Stimulated activated CD8-positive, alpha-beta memory T cell treated with anti-CD3 and anti-CD28 coated beads, Interleukin-7, amount 100 ng/mL, for 24 hours (primary cell): ENCODE measurements at places on chromosomes 1 and 21.

DNA sequence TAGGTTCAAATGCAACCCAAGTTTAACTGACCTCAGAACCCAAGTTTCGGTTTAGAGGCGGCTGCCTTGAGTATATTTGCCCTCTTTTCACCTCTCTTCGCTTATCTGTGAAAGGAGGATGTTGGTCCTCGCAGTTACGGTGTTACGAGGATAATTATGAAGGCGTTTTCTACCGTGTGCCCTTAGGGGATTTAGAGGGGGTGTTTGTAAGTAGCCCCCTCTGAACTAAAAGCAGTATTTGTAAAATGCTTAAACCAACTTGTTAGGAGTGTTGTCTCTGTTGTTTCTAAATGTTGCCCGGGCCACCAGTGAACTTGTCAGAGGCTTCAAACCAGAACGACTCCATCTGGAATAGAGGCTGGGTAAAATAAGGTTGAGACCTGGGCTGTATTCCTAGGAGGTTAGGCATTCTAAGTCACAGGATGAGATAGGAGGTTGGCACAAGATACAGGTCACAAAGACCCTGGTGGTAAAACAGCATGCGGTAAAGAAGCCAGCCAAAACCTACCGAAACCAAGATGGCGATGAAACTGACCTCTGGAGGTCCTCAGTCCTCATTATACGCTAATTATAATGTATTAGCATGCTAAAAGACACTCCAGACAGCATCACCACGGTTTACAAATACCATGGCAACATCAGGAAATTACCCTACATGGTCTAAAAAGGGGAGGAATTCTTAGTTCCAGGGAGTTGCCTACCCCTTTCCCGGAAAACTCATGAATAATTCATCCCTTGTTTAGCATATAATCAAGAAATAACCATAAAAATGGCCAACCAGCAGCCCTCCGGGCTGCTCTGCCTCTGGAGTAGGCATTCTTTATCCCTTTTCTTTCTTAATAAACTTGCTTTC, 1.0 kb upstream of the PSRC1 start:
- no peak for DNase-seq

GRCh38 chr1:52747450-52747849, 21.2 kb downstream of the ZYG11B start:
- DNase-seq, result no peak

DNA sequence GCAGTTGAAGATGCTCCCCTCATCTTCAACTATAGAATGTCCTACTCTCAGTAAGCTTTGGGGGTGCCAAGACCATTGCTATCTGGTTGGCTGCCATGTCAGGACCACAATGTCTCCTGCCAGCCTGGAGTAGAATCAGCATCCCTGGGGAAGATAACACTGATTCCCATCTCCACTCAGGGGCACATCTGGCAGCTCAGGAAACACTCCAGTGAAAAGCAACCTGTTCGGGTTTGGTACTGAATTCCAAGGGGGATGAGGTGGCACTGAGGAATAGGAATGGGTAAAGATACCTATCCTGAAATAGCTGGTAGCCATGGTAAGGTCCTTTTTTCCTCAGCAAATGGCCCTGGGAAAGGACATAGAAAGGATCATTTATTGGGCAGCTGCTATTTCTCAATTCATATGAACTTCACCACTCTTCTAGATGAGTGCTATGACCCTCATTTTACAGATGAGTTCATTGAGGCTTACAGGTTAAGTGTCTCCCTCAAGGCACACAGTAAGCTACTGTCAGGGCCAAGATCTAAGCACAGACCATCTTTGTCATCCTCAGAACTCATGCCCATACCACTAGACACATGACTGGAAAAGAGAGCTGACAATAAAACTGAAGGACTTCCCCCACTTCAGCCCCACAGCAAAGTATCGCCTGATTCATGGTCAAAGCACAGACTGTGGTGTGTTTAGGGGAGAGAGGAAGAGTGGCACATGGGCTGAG, 31.4 kb downstream of the AK2 start:
- no peak for DNase-seq

- DNase-seq, result no peak
Observed at GRCh38 chr1:15410884-15411245, 1.2 kb downstream of the EFHD2 start.

DNA sequence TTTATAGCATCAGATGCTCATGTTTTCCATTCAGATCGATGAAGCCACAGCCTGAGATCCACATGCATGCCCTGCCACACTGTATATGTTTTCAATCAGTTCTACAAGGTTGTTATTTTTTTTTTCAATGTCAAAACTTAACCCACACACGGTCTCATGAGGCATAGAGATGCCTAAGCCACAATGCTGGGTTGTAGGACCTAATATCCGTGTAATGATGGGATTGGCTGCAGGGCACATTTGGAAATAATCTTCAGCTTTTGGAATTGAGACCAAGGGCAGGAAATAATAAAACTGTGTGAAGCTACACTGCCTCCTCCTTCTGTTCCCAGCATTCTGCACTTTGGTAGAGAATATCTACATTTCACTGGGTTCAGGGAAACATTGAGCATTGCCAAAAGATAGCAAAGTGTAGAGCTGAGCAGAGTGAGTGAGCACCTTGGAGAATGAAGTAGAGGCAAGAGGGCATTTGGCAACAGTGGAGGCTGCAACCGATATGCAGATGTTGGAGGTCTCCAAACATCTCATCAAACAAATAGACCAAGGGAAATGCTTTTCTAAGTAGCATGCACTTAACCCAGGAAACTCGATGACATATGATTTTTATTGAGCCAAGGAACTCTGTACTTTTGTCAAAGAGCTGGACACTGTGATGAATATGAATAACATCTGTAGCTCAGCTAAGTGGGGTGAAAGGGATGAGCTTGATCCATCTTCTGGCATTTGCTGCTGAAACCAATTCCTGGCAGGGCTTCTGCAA, 176.7 kb downstream of the LYPLAL1 start:
- no peak for DNase-seq
